ENCODE measurements at places on chromosomes 12 and 14.
A peak's percentile ranks its signal among the peaks of the same experiment; 100 is the strongest.

DNA sequence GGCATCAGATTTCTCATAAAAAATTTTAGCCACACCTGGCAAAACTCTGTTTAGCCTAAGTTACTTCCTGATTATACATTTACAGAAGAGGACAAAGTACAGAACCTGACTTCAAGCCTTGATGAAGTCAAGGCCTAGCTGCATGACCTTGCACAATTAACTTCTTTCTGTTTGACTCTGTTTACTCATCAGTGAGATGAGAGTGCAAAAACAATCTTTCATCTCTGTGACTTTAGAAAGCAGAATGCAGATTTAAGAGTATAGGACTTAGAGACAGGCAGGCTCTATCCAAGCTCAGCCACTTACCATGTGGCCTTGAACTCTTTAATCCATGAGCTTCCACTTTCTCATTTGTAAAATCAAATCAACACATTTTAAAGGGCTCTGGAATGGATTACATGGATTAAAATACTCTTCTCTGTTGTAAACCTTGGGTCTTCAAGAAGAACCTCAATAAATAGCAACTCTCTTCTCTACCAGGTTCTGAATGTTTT lies 1178.9 kb downstream of the FLRT2 start:
- no peaks in the 10 kb centered on the region for H3K27me3 ChIP-seq
- H3K36me3 ChIP-seq, result no peaks in the 10 kb centered on the region
- no peak for DNase-seq
- H3K4me1 ChIP-seq, result no peaks in the 10 kb centered on the region

DNA sequence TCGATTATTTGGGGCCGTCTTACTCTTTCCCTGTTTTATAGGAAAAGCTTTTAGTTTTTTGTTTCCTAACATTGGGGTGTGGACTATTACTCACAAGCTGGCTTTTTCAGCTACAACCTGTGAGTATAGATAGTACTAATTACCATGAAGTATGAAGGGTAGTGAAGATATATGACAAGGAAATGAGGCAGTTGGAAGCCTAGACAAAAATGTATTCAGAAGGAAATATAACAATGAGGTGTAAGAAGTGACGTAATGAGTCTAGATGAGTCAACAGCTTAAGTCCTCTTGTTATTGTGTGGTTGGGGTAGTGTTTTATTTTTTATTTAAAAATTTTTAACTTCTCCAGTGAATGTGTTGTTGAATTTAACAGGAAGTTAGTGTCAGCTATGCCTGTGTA lies 804.5 kb downstream of the NRXN3 start:
- no peaks in the 10 kb centered on the region for H3K36me3 ChIP-seq
- no peak overlapping the region for H3K4me3 ChIP-seq
- no peaks in the 10 kb centered on the region for H3K4me1 ChIP-seq
- DNase-seq, result no peak

DNA sequence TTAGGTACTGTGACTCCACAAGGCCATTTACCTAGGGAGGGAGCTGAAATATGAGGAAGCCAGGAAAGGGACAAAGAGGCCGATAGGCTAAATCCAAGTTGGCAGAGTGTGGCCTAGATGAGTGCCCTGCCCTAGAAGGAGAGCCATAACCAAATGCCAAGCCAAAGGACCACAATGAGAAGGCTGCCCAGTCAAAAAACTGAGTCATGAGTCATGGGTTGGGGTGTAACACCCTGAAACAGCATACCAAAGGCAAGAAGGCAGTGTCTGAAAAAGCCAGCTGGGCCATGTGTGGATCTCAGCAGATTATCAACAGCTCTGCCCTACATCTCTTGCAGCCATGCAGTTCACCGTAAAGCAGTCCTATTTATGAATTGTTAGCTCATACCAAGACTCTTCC lies 171.7 kb downstream of the PHLDA1 start:
- no peak for DNase-seq
- H3K36me3 ChIP-seq, result no peaks in the 10 kb centered on the region
- H3K4me1 ChIP-seq, result peaks cover 12% of the 10 kb centered on the region
- H3K4me3 ChIP-seq, result no peak overlapping the region

- H3K36me3 ChIP-seq, result no peaks in the 10 kb centered on the region
- no peak for DNase-seq
- no peak overlapping the region for H3K27ac ChIP-seq
- no peaks in the 10 kb centered on the region for H3K27me3 ChIP-seq
These were observed 1345.6 kb downstream of the FSCB start for GRCh38 chr14:43161477-43161876.

DNA sequence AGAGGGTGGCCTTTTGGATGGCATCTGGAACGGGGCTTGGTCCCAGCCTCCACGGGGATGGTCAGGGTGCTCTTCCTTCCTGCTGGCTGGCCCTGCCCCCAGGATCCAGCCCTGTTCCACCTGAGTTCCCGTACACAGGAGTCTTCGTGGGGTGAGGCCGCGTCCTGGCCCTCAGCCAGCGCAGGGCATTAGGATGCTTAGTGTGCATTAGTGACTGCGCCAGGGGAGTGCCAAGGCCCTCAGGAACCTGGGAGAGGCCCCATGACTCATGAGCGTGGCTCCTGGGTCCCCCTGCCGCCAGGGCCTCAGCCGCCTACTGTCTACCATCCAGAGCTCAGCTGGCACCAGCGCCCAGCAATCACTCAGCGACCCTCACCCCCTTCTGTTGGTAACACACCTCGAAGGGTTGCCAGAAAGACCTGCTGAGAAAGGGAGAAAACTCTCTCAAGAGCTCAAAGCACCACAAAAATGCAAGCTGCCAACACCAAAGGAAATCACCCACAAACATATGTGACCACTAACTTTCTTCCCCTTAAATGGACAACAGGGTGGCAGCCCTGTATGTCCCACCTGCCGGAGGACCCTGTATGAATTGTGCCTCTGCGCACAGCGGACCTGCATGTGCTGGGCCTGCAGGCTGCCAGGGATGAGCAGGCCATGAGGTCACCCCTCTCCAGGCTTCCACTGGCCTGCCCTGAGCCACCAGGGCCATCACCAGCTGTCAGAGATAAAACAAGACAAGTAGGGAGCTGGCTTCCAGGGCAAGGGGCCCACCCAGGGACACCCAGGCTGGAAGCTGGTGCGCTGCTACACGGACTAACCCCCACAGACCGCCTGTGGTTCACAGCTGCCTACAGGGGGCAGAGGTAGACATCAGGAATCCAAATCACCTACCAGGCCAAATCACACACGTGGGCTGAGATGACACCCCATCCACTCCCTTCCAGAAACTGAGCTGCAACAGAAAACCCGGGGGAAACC lies 28.7 kb downstream of the CCDC85C start:
- no peak overlapping the region for H3K27ac ChIP-seq
- H3K27me3 ChIP-seq, result no peaks in the 10 kb centered on the region
- H3K36me3 ChIP-seq, result no peaks in the 10 kb centered on the region
- H3K4me1 ChIP-seq, result peaks cover 2% of the 10 kb centered on the region
- H3K4me3 ChIP-seq, result no peak overlapping the region

DNA sequence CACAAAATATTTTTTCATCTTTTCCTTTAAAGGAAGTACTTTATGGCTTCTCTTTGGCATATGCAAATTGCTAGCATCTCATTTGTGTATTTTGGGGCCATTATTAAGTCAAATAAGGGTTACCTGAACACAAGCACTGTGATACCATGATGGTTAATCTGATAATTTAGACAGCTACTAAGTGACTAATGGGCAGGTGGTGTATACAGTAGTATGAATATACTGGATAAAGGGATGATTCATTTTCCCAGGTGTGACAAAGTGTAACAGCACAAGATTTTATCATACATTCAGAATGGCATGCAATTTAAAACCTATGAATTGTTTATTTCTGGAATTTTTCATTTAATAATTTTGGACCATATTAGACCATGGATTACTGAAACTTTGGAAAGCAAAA lies 27.2 kb upstream of the ANO4 start:
- H3K4me3 ChIP-seq, result no peak overlapping the region
- H3K4me1 ChIP-seq, result no peaks in the 10 kb centered on the region
- no peak overlapping the region for H3K27ac ChIP-seq
- no peaks in the 10 kb centered on the region for H3K27me3 ChIP-seq

DNA sequence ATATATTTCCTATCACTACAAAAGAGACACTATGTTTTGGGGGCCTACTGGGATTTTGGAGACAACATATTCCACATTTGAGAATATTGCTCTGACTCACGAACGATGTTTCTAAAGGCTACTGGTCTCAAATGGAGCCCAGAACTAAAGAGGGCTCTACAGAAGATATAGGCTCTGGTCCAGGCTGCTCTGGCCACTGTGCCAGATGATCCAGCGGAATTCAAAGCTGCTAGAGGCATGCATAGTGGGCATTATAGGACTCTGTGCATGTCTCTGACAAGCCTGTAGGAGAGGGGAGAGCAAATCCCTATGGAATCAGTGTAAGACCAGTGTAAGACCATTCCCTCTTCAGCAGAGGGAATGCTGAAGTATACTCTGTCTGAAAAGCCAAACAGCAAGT lies 4.1 kb downstream of the TAS2R30 start:
- H3K4me3 ChIP-seq, result no peak overlapping the region
- no peak for DNase-seq
- H3K27me3 ChIP-seq, result no peaks in the 10 kb centered on the region
- H3K36me3 ChIP-seq, result peaks cover 51% of the 10 kb centered on the region

DNA sequence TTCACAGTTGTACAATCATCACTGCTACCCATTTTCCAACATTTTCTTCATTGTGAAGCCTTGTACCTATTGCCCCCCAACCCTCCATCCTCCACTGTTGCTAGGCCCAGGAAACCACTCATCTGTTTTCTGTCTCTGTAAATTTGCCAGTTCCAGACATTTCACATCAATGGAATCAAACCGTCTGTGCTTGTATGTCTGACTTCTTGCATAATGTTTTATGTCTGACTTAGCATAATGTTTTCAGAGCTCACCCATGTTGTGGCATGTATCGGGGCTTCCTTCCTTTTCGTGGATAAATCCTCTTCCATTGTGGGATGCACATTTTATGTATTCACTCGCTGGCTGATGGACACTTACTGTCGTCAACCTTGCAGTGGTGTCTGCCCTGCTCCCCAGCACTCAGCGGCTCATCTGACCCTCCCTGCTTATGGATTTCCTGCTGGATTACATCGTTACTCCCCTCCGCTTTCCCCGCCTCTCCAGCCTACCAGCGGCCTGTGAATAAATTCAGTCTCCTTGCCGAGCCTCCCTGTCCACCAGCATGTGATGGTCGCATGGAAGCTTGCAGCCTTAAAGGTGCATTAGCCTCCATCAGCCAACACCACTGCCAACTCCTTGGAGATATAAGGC lies 727.6 kb upstream of the TMEM132C start:
- H3K4me3 ChIP-seq, result no peak overlapping the region
- peaks cover 2% of the 10 kb centered on the region for H3K27me3 ChIP-seq
- peaks cover 2% of the 10 kb centered on the region for H3K4me1 ChIP-seq
- no peak overlapping the region for H3K27ac ChIP-seq

- no peak overlapping the region for H3K27ac ChIP-seq
- DNase-seq, result no peak
- H3K4me3 ChIP-seq, result no peak overlapping the region
- H3K4me1 ChIP-seq, result peaks cover 7% of the 10 kb centered on the region
- peaks cover 2% of the 10 kb centered on the region for H3K27me3 ChIP-seq
- no peaks in the 10 kb centered on the region for H3K36me3 ChIP-seq
These were observed 46.6 kb downstream of the AKAP6 start for GRCh38 chr14:32375663-32376062.

GRCh38 chr12:10052193-10052913 lies 21.9 kb downstream of the CLEC9A start:
- peaks cover 12% of the 10 kb centered on the region for H3K4me1 ChIP-seq
- no peaks in the 10 kb centered on the region for H3K36me3 ChIP-seq
- peaks cover 22% of the 10 kb centered on the region for H3K27me3 ChIP-seq

GRCh38 chr14:93105362-93105761 lies 10.4 kb downstream of the ITPK1 start:
- peaks cover 44% of the 10 kb centered on the region for H3K4me1 ChIP-seq
- H3K27ac ChIP-seq, result no peak overlapping the region
- DNase-seq, result no peak

GRCh38 chr14:75063013-75063412 lies 811 bp downstream of the ACYP1 start:
- H3K4me1 ChIP-seq, result peaks cover 27% of the 10 kb centered on the region
- no peak for DNase-seq
- H3K4me3 ChIP-seq, result peak overlapping the region; percentile 99
- H3K36me3 ChIP-seq, result peaks cover 39% of the 10 kb centered on the region

- no peaks in the 10 kb centered on the region for H3K36me3 ChIP-seq
- no peak overlapping the region for H3K27ac ChIP-seq
- DNase-seq, result no peak
- no peaks in the 10 kb centered on the region for H3K4me1 ChIP-seq
- H3K27me3 ChIP-seq, result no peaks in the 10 kb centered on the region
These were observed 177.7 kb upstream of the FRMD6 start for GRCh38 chr14:51473808-51474565.

DNA sequence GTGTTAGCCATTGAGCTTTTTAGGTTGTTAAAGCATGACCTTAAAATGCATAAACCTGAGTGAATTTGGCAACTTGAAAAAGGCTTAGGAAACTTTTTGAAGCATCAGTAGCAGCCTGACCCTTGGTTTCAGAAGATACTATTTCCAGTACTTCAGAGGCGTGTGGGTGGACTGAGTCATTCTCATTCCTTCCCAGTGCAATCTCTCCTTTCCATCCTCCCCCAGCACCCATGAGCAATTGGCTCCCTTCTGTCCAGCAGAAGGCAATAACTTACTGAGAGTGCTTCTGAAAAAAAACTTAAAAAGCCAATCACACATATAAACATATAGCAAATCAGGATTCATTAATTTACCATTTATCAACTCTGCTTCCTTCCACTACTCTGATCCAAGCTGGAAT lies 299.3 kb upstream of the STXBP6 start:
- no peaks in the 10 kb centered on the region for H3K4me1 ChIP-seq
- DNase-seq, result no peak
- no peaks in the 10 kb centered on the region for H3K27me3 ChIP-seq
- peak overlapping the region; percentile 51 for H3K27ac ChIP-seq
- no peaks in the 10 kb centered on the region for H3K36me3 ChIP-seq

DNA sequence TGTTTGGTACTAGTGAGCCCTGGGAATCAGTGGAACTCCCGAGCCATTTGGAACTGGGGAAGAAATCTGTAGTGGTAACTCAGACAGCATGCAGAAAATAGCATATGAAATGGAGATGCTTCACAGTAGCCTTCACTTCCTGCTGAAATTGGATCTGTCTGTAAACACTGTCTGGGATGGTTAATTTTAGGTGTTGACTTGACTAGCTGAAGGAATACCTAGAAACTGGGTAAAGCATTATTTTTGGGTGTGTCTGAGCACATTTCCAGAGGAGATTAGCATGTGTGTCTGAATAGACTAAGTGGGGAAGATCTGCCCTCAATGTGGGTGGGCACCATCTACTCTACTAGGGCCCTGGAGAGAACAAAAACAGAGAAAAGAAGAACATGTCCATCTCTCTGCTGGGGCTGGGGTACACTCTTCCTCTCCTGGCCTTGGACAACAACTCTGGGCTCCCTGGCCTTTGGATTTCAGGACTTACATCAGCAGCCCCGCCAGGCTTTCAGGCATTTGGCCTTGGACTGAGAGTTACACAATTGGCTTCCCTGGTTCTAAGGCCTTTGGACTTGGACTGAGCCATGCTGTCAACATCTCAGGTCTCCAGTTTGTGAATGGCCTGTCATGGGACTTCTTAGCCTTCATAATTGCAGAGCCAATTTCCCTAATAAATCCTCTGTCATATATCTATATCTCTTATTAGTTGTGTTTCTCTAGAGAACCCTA lies 14.0 kb upstream of the CRADD start:
- H3K27me3 ChIP-seq, result no peaks in the 10 kb centered on the region
- H3K27ac ChIP-seq, result no peak overlapping the region
- no peaks in the 10 kb centered on the region for H3K4me1 ChIP-seq
- DNase-seq, result no peak
